Thymus (tissue), 14 donors: ENCODE measurements at places on chromosomes 12 and 14.

DNA sequence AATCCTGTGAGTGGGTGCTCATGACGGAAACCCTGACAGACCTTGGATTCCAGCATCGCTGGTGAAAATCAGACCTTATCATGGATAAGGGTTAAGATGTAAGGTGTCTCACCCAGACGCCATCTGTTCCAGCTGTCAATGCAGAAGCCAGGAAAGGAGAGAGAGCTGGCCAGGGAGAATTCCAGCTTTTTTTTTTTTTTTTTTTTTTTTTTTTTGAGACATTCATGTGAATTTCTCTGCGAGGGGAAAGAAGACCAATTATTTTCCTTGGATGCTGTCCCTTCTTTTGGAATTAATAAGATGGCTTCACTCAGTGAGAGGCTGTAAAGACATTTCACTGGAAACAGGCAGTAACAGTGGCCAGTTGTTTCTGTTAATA is 1.8 kb downstream of the TRAF3 start:
- no peak for DNase-seq

DNA sequence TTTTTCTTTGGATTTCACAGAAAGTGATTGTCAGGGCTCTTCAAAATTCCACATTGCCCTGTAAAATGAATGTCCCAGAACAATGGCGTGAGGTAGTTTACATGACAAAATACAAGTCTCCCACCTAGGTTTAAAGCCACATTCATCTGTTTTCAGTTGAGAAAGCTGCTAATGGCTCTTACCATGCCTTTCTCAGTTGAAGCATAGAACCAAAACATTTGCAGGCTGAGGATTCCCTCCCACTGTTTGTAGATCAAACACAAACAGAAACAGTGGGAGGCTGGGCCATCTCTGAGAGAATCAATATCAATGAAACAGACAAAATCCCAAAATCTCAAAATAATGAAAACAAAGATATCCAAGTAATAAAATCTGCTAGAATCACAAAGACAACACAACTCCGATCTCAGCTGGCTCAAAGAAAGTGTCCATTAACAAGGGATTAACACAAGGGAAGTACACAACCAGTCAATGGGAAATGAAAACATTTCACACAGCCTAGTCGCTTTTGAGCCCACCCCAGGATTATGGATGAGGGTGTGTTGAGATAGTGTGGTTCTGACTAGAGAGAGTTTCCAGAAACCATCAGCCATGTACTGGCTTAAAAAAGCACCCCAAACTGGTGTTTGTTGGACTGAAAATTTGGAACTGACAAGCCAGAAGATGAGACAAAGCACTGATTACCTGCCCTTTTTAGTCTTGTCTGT is 54.5 kb upstream of the TMEM260 start:
- DNase-seq: no peak

- DNase-seq: no peak
These were observed 4.4 kb downstream of the REM2 start for GRCh38 chr14:22887260-22887989.

- no peak for DNase-seq
These were observed 163.6 kb upstream of the TBX3 start for GRCh38 chr12:114847441-114848035.

DNA sequence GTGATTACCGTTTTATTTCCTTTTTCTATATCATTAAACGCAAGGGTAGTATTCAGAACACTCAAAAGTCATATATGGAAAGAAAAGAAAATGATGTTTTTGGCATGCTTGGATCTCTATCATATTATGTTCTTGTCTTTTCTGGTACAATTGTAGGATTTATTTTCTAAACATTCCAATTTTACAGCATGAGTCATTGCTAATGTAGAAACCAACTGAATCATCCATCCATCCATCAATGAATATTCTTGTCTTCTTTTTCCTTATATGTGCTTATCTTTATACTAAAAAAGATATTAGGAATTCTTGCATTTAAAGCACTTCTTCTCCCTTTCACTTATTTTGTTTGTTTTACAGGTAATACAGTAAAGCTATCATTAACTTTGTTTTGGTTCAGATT is 20.4 kb upstream of the AMIGO2 start:
- DNase-seq: no peak

DNA sequence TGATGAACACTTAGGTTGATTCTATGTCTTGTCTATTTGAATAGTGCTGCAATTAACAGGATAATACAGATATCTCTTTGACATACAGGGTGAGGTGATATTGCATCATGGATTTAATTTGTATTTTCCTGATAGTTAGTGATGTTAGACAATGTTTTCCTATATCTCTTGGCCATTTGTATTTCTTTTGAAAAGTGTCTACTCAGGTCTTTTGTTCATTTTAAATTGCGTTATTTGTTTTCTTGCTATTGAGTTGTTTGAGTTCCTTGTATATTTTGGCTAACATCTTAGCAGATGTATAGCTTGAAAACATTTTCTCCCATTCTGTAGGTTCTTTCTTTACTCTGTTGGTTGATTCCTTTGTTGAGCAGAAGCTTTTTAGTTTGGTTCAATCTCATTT is 460.6 kb downstream of the CCDC91 start:
- DNase-seq: no peak

DNA sequence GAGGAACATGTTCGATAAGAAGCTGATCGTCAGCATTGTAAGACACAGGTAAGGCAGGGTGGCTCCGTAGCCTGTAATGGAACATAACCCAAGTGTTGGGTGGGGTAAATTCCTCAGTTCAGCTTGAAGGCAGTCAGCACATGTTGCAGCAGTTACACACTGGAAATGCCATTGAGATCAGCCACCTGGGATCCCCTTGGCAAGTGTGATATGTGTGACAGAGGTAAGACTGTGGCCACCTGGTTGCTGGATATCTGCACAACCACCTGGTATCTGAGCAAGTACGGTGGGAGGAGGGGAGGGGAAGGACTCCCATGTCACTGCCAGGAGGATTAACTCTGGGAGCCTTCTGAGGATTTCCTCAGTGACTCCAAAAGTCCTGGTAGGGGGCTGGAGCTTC is 158.0 kb upstream of the CAND1 start:
- no peak for DNase-seq

DNA sequence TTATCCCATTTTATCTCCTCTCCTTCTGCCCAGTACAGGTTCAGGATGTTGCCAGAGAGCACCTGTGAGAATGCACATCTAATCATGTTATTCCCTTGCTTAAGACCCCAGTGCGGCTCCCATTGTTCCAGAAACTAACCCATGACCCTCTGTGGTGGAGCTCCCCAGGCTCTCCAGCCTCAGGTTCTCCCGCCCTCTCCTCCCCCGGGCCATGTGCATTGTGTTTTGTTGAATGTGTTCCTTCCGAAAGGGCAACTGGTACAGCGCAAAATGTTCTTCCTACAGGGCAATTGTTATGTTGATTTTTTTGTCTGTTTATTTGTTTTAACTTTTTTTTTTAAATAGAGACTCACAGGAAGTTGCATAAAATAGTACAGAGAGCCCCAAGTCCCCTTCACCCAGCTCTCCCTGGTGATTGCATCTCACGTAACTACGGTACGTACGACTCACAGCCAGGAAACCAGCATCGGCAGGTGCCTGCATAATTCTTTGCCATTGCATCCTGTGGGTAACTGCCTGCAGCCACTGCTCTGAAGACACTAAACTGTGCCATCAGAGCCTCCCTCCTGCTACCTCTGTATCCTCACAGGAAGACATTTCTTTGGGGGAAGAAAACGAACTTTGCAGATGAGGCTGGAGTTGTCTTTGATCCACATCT is 31.2 kb downstream of the TMEM132C start:
- no peak for DNase-seq
